ENCODE measurements at places on chromosomes 1 and 21.

GRCh38 chr1:117260761-117261423, 50.2 kb upstream of the VTCN1 start:
- DNase-seq = no peak

GRCh38 chr1:153598309-153599172, 14.4 kb downstream of the S100A16 start:
- DNase-seq = no peak

- no peak for DNase-seq
These were observed 1.1 kb upstream of the PRRX1 start for GRCh38 chr1:170662561-170663403.

GRCh38 chr1:12185918-12186678, 19.3 kb downstream of the TNFRSF1B start:
- no peak for DNase-seq

- no peak for DNase-seq
These were observed 11.3 kb downstream of the LY9 start for GRCh38 chr1:160807247-160807646.

GRCh38 chr1:226568077-226568831, 19.7 kb downstream of the STUM start:
- DNase-seq = no peak

DNA sequence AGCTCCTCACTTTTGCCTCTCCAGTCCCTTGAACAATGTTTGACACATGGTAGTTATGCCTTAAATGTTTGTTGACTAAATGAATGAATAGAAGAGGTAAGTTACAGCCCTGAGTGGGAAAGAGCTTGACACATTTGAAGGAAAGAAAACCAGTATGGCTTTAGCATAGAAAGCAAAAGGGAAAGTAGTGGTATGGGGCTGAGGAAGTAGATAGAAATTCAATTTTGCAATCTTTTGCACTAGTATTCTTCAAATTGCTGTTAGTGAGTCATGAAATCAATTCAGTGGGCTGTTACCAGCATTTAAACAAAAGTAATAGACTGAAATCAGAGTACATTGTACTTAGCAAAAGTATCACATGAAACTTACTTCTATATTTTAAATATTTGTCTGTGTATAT, 21.1 kb downstream of the PLA2G4A start:
- no peak for DNase-seq

All from activated T-cell treated with anti-CD3 and anti-CD28 coated beads for 4 hours (primary cell).